Neural crest cell (in vitro differentiated cells): ENCODE measurements at places on chromosomes 3 and 15. TPM values are rescaled to one million over a fixed set of nuclear protein-coding genes. Genes with fewer than 3 reads are reported as not detected.
A peak's percentile ranks its signal among the peaks of the same experiment; 100 is the strongest.

DNA sequence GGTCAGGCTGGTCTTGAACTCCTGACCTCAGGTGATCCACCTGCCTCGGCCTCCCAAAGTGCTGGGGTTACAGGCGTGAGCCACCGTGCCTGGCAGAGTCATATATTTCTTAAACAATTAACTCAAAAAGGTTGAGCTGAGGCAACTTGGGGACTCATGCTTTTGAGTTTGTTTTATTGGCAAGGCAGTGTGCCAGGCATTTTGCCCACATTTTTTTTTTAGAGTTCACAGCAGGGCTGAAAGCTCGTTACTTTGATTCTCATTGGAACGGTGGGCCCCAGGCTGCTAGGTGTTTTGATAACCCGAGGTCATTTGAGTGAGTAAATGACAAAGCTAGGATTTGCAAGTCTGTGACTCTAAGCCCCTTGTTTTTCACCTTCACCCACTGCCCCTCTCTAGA is 76.2 kb downstream of the CCK start:
- no peak for DNase-seq

DNA sequence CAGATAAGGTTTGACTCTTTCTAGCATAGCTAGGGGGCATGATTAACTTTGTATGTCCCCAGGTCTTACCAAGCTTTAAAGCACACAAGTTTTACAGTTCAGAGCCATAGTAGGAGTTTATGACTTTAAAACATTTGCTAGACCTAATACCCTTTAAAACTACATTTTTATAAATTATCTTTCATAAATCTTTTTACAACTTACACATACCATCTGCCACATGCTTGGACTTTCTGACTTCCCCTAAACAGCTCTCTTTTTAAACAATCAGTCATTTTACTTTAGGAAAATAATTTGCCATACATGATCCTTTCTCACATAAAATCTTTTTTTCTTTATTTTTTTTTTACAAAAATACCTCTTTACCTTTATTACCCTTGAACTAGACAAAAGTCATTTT is 735.3 kb upstream of the CADM2 start:
- DNase-seq, result no peak

DNA sequence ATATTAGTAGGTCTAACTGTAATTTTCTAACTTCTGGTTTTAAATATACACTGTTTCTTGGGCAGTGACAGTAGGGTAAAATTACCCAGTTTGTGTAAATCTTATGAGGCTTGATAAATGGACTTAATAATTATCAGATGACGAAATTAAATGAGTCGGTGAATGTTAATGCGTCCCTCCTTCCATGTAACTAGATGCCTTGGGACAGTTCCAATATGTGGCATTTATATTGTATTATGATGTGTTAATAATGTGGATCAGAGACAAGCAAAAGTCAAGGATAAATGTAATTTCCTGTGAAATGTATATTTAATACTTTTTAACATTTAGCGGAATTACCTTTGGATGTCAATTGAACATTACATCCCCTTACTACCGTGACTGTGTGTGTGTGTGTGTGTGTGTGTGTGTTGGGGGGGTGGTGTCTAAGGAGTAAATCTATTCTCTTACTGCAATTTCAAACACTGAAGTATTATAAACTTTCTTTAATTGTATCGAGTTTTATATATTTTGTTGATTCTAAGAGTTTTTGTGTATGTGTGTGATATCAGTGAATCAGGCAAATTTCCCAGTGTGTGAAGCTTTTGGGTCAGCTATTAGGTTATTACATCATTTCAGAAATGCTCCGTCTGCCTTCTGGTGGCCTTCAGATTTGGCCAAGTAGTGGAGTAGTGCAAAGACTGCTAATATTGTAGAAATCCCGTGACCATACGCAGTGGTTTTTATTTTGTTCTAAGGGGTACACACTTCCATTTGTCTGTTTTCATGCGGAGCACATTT is 50.1 kb downstream of the CNTN4 start:
- no peak for DNase-seq

DNA sequence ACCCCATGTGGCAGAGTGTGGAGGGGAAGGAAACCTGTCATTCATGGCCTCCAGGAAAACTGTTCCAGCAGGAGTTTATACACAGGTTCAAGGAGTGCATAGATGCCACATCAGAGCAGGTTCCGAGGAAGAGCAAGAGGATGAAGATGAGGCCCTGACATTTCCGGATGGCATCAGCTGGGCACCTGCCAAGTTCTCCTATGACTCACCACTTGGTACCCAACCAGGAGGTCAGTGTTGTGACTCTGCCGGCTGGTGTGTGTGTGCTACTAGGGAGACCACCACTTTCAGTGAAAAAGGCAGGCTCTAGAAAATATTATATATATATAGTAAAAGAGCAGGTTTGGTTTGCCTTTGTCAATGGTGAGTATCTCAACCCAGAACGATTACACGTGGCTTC is 69.3 kb downstream of the NTRK3 start:
- DNase-seq, result no peak

- no peak for DNase-seq
These were observed 25.2 kb upstream of the IMPDH2 start for GRCh38 chr3:49054344-49054862.

DNA sequence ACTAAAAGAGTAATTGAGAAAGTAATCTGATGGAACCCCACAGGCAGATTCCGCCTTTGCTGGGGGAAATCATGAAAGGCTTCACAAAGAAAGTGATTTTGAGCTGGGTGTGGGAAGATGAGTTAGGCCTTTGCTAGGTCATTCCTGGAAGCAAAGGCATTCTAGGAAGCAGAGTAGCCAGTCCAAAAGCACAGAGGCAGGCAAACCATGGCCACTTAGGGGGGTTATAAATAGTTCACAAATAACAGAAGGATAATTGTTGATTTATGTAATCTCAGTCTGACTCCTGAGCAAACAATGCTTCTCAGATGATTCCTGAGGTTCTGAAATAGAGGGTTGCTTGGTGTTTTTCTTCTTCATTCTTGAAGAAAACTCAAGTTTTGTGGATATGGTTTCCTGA is 576.3 kb downstream of the NTRK3 start:
- DNase-seq, result no peak

DNA sequence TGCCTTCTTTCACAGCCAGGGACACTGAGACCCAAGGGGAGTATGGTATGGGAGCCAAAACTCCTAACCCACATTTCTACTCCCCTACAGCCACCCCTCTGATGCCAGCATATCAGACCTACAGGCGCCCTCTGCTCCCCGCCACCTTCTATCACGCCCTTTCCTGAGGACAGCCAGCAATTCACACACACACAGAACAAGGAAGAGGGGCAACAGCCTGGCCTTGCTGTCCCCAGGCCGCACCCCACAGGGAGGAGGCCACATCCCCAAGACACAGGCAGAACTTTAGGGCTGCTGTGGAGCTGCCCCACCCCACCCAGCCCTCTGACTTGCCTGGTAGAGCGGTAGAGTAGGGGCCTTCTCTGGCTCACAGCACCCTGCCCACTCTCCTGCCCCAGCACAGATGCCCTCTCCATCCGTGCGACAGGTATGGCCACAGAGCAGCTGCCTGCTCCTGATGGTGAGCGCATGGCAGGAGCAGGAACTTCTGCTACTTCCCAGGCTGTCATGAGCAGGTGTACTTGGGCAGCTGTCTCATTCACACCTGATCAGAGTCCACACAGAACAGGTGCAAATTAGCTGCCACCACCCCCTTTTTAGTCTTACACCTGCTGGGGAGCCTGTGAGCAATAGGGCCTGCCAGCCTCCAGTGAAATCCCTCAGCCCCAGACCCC is 33.4 kb downstream of the CCDC33 start:
- DNase-seq, result no peak

DNA sequence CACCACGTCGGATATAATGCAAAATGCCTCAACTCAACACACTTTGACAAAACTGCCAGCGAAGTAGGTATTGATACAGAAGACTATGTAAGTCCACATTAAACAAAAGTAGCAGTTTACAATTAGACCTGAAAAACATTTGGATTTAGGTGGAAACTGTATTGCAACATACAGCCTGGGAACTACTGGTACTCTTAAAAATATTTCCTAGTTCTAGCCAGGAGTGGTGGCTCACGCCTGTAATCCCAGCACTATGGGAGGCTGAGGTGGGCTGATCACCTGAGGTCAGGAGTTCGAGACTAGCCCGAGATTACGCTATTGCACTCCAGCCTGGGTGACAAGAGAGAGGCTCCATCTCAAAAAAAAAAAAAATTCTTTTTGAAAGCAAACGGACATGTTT is 246.2 kb downstream of the ZBTB20 start:
- DNase-seq, result no peak

DNA sequence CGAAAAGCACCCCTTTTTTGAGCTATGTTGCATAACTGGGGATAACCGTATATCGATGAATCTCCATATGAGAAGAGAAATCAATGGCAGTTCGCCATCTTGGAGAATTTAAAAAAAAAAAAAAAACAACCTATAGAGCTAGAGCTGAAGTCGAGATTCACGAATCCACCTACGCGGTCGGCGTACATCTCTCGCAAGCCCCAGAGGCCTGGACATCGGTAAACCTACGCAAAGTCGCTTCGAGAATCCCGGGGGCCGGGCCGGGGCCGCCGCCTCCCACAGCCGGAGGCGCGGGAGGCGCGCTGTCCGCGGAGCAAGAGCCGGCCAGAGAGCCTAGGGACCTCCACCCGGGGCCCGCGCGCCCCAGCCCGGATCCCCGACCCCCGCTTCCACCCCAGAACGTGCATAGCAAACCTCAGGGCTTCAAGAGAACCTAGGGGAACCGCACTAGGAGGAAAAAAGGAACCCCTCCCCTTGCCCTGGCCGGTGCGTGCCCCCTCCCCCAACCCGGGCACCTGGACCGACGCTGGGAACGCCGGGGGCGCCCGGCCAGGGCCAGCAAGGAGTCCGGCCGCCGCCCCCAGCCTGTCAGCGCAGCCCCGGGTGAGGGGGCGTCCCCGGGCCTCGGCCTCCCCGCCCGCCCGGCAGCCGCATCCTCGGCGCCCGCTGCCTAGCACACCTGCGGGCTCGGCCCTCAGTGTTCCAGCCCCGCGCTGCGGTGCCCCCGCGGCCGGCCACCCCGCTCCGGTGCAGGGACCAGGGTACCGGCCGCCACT is 567 bp downstream of the PFN2 start:
- DNase-seq, result peak; percentile 77

DNA sequence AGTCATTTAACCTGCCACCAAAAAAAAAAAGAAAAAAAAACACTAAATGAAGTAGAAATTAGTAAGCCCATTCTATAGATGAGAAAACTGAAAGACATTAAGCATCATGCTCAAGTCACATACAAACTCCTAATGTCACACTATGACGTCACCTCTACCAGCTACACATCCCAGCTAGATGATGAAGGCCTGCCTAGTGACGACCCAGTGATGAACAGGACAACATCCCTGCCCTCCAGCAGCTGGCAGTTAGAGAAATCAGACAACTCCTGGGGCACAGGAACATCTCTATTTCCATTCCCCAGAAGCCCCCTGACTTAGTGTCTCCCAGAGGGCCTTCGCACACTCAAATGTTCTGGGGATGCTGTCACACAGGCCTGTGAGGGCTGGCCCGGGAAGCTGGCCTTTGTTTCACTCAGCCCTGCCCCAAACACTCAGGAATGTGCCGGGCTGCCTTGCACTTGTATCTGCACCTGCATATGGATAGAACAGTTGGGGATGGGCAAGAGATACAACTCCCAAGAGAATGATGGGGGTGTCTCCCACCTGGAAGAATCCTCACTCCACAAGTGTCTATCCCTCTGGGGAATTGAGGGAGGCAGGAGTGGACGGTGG is 7.0 kb upstream of the HAPLN3 start:
- no peak for DNase-seq

DNA sequence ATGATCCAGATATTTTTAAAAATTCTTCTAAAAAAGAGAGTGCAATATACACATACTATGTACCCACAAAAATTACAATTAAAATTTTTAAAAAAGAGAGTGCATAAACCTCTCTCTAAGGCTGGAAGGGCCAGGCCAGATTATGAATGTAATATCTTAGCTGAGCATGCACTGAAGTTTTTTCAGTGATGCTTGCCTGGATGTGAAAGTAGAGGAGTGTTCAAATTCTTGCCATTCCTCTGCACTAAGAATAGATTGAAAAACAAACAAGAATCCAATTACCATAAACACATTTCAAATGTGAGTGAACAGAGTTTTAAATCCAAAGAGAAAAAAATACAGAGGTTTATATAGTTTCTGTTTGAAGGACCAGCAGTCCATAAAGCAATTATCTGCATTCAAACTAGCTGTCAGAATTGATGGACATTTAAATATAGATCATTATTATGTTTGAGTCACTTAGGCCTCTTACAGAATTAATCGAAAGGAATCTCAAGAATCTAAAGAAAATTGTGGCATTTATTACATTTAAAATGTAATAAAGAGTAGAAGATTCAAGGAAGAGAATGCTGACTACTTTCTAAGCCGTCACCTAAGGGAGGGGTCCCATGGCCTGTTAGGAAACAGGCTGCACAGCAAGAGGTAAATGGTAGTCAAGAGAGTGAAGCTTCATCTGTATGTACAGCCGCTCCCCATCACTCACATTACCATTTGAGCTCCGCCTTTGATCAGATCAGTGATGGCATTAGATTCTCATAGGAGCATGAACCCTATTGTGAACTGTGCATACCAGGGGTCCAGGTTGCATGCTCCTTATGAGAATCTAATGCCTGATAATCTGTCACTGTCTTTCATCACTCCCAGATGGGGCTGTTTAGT is 159.3 kb upstream of the MDFIC2 start:
- no peak for DNase-seq

DNA sequence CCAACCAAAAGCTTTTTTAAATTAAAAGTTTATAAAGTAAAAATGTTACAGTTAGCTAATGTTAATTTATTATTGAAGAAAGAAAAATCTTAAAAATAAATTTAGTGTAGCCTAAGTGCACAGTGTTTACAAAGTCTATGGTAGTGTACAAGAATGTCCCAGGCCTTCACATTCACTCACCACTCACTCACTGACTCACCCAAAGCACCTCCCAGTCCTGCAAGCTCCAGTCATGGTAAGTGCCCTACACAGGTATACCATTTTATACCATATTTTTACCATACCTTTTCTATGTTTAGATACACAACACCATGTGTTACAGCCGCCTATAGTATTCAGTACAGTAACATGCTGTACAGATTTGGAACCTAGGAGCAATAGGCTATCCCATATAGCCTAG is 29.1 kb downstream of the SSR3 start:
- no peak for DNase-seq

Gene GXYLT2
- total RNA-seq, result 0.82 and 1.2 TPM in 2 replicates

Gene PLIN1
- 0.56 and 0.73 TPM in 2 replicates for total RNA-seq

Gene SENP8
- 4.3 and 5.5 TPM in 2 replicates for total RNA-seq

Gene COL6A6
- not detected in 2 replicates for total RNA-seq

Gene THRB
- total RNA-seq, result 0.65 and 0.77 TPM in 2 replicates

Gene ISLR
- total RNA-seq, result 1.5 and 2.6 TPM in 2 replicates

Gene ALCAM
- total RNA-seq, result 8.4 and 8.7 TPM in 2 replicates

Gene EPHA6
- 0.66 and 0.96 TPM in 2 replicates for total RNA-seq

Gene C3orf70
- total RNA-seq, result 15.9 and 16.1 TPM in 2 replicates
